ENCODE measurements at places on chromosomes 4 and X.

- no peak for DNase-seq
These were observed 544.9 kb downstream of the ANKRD50 start for GRCh38 chr4:124167602-124168001.

- DNase-seq, result no peak
These were observed 590.0 kb downstream of the BCOR start for GRCh38 chrX:39507617-39508299.

DNA sequence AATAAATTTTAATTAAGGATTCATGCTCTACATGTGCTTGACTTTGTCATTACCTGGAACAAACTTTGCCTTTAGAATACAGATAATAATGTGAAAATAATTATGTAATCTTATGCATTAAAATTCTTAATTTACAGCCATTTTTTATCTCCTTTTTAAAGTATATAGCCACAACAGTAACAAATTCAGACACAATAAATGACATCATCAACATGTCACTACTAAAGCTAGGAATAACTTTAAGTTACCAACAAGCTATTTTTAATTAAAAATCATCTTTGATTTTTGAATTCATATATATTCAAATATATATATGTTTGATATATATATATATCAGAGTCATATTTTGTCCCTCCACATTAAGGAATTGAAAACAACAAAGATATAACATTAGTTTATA is 107.7 kb downstream of the MAD2L1 start:
- DNase-seq, result no peak

DNA sequence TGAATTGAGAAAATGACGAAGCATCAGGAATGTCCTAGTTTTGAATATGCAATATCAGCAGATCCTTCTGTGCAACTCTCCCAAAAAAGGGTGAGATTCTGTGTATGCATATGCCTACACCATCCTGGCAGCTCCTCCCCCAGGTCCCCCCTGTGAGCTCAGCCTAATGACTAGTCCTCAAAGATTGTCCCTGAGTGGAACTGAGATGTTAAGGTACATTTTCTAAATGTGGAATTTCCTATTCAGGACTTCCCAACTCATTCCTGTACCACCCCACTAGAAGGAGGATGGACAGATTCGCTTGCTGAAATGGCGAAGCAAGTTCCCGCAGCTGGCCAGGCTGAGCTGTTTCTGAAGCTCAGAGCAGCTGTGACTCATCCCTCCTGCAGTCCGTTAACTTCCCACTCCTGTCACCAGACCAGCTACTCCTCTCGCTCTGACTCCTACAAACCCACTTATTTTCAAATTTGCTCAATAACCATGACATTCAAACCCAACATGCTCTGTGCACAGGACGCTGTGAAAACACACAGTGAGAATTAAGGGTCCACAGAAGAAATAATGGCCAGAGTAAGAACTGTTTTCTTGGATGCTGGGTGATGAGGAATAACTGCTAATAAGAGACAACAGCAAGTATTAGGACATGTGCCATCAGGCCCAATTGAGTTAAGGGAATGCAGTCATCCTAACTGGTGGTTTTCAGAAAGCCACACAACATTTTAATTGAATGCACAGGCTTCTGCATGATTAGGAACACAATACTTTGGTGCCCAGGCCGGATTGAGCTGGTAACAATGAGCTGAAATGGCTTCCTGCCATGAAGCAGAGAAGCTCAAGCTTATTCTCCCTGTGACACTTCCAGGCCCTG is 40.0 kb upstream of the IRF2 start:
- no peak for DNase-seq

GRCh38 chrX:49000636-49001035 is 1.4 kb downstream of the GRIPAP1 start:
- DNase-seq, result no peak

GRCh38 chrX:13452283-13452682 is 117.1 kb upstream of the EGFL6 start:
- DNase-seq, result no peak

GRCh38 chr4:30245140-30245539 is 475.0 kb upstream of the PCDH7 start:
- DNase-seq, result no peak

GRCh38 chrX:12443534-12444098 is 305.3 kb downstream of the FRMPD4 start:
- DNase-seq, result no peak

GRCh38 chr4:120132935-120133334 is 66.3 kb upstream of the MAD2L1 start:
- no peak for DNase-seq

- DNase-seq, result no peak
These were observed 294.6 kb upstream of the STS start for GRCh38 chrX:6852869-6853268.

- no peak for DNase-seq
These were observed 12.7 kb upstream of the ADD1 start for GRCh38 chr4:2830632-2831610.

DNA sequence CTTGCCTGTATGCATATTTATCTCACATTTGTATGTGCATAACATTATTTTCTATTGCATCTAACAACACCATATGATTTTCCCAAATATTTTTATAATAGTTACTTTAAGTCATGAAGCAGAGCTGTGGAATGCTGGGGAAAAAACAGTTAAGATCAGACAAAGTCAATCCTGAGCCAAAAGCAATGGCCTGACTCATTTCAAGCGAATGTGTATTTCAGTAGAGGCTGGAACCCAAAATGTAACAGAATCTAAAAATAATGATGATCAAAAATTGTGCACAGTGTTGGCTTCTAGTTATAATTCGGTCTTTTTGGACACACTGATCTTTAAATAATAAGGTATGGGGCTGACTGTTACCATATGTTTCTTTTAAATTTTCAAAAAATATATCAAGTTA is 516.2 kb upstream of the ADGRL3 start:
- no peak for DNase-seq

DNA sequence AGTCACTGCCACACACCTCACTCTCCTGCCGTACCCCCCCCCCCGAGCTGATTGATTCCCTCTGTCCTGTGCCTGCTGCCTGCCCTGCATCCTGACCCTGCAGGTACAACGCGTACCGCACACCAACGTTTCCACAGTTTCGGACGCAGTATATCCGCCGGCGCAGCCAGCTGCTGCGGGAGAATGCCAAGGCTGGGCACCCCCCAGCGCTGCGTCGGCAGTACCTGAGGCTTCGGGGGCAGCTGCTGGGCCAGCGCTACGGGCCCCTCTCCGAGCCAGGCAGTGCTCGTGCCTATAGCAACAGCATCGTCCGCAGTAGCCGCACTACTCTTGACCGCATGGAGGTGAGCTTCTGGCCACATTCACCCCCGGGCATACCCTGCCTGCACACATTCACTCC is 1.3 kb downstream of the WDR13 start:
- DNase-seq, result no peak

DNA sequence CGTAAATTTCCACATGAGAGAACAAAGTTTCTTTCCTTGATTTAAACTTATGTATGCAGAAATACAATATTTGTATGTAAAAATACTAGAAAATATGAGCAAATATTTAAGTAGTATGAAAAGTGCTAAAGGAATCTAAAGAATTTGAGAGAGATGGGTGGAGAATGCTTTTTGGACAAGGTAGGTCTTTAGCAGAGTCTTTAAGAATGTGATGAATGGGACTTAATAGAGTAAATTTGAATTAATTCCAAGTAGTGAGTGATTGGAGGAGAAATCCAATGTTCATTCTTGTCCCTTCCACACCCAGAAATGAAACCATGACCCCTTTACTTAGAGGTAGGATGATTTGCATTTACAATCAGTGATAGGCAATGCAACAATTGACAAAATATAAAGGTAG is 570.9 kb upstream of the ZFP42 start:
- no peak for DNase-seq

- no peak for DNase-seq
These were observed 244.7 kb downstream of the CBR4 start for GRCh38 chr4:168765322-168765721.

- no peak for DNase-seq
These were observed 142.2 kb downstream of the FAM47A start for GRCh38 chrX:33989936-33990335.

DNA sequence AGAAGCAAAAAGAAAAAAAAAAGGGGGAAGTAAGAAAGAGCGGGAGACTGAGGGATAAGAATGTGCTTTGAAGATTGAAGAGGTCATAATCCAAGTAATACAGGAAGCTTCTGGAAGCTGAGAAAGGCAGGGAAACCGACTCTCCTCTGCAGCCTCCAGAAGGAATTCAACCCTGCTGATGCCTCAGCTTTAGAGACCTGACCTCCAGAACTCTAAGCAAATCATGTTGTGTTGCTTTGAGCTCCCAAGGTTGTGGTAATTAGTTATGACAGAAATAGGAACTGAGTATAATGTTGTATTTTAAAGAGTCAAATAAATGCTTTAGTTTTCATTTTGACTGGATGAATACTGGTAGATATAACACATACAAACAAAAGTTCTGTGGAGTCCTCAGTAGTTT is 48.0 kb upstream of the FAT1 start:
- DNase-seq, result no peak

DNA sequence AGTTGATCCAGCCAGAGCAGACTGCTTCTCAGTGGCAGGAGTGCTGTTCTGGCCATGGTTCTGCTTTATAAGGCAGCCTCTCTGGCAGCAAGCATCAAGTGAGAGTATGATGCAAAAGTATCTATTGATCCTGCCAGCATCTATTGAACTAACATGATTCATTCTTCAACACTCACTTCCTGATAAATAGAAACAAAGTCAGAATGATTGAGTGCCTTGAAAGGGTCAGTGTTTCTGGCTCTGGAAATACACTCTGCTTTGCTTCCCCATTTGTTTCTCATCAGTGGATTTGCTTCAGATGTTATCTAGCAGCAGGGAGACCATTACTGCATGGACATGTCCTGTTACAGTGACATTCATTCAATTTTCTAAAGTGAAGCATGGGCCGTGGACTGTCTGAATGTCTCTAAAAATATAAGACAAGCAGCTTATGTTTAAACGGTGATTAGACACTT is 66.2 kb upstream of the FRAS1 start:
- no peak for DNase-seq

GRCh38 chrX:120791013-120791643 is 84.5 kb downstream of the CT47B1 start:
- no peak for DNase-seq

DNA sequence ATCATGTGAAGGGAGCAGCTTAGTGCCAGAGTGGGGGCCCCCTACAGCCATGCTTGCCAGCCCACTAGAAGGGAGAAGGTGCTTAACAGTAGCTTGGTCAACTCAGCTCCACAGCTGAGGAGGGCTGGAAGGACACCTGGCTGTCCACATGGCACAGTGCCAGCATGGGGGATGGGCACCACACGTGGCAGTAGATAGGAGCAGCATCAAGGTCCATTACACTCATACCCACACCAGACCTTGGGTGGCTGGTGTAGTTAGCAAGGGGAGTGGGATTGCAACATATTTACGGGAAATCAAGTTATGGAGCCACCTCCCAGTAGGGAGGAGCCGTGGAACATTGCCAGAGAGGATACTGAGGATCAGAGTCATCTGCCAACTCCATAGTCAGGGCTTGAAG is 37.9 kb upstream of the SLC4A4 start:
- no peak for DNase-seq

GRCh38 chr4:6078560-6078959 is 60.3 kb upstream of the C4orf50 start:
- no peak for DNase-seq

DNA sequence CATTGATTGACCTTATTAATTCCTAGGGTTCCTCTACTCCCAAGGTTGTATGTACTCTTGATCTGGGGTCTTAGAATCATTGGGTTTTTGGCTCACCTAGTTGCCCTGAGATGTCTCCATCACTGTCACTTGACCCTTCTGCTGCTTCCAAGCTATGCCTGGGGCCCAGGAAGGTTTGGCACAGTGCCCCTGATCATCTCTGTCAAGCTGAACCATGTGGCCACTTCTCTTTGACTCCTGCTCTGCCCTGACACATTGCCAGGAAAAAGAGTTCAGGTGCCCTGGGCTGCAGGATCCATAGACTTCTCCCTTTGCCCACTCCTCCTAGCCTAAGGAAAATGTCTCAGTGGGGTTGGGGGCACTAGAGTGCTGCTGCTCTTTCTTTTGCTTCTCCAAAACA is 3.9 kb upstream of the CHST7 start:
- DNase-seq, result no peak

- DNase-seq, result no peak
These were observed 167.0 kb downstream of the TBCK start for GRCh38 chr4:106149026-106149425.

DNA sequence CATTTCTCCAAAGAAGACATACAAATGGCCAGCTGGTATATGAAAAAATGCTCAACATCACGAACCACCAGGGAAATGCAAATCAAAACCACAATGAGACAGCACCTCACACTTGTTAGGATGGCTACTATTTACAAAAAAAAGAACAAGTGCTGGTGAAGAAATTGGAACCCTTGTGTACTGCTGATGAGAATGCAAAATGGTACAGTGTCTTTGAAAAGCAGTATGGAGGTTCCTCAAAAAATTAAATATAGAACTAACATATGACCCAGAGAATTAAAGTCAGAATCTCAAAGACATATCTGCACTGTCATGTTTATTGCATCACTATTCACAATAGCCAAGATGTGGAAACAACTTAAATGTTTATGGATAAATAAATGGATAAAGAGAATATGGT is 20.9 kb downstream of the PAGE4 start:
- no peak for DNase-seq

DNA sequence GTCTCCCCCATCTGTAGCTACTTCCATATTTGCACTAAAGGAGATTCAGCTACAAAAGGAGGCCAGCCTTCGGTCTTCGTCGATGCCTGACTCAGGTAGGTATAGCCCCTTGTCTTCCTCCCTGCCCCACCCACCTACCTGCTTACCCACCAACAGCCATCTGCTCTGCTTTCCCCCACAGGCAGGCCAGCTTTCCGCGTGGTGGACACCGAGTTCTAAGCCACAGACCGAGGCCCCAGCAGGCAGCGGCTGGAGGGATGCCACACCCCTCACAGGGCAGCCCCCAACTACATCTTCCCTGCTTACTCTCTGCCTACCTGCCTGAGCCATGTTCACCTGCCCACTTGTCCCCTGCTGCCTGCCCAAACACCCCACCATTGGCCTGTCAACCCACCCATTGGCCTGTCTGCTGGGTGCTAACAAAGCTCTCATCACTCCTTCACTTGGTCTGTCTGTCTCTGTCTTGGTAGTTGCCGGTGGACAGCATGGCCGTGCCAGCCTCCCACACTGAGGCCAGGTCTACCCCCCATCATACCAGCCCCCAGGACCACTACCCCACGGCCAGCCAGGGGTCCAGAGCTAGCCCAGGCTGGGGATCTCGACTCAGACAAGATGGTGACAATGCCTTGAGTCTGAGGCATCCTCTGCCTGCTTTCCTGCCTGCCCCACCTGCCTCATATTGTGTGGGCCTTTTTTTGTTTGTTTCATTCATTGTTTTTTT is 4.1 kb upstream of the USP11 start:
- DNase-seq, result no peak

GRCh38 chr4:109547394-109547793 is 12.7 kb upstream of the MCUB start:
- DNase-seq, result no peak

GRCh38 chr4:46386570-46386969 is 3.4 kb downstream of the GABRA2 start:
- DNase-seq, result no peak

- DNase-seq, result no peak
These were observed 555.6 kb upstream of the IGFBP7 start for GRCh38 chr4:57665806-57666205.

GRCh38 chr4:132502096-132502552 is 647.0 kb upstream of the PCDH10 start:
- no peak for DNase-seq

All from endothelial cell (in vitro differentiated cells).